ENCODE measurements at places on chromosomes 12 and 14.

- DNase-seq, result no peak
Observed at GRCh38 chr12:24441458-24441857, 492.0 kb upstream of the SOX5 start.

GRCh38 chr14:51209457-51209856 is 30.6 kb upstream of the TMX1 start:
- DNase-seq, result no peak

GRCh38 chr14:48974994-48975393 is 611.2 kb downstream of the RPS29 start:
- no peak for DNase-seq

DNA sequence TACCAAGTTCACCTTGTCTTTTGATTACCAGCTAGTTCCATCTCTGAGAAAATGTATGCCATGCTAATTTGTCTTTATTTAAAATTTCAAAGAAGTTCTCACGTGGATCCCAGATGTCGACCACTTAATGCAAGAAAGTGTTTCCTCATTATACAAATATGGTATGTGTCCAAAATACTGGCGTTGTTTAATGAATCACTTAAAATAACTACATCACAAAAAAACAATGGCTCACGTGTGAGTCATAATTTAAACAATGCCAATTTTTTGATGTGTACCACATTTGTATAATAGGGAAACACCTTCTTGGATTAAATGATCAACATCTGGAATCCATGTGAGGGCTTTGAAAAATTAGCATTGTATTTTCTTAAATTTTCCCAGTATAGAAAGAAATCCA is 40.8 kb downstream of the DBX2 start:
- peak; percentile 3 for DNase-seq
